ENCODE measurements at places on chromosomes 1 and 21.

GRCh38 chr1:168348146-168348709 is 67.6 kb downstream of the TBX19 start:
- peak; percentile 55 for DNase-seq

DNA sequence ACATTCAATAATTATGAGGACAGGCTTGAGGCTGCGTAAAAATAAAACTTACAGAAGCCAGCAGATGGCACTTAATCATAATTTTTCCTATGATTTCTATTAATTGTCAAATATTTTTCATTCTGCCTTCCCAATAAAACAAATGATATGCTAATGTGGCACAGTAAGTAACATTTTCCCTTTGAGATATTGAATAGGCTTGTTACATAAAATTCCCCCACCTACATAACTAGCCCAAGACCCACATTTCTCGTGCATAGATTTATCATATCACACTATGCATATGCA is 55.4 kb upstream of the PTGFRN start:
- DNase-seq, result no peak

DNA sequence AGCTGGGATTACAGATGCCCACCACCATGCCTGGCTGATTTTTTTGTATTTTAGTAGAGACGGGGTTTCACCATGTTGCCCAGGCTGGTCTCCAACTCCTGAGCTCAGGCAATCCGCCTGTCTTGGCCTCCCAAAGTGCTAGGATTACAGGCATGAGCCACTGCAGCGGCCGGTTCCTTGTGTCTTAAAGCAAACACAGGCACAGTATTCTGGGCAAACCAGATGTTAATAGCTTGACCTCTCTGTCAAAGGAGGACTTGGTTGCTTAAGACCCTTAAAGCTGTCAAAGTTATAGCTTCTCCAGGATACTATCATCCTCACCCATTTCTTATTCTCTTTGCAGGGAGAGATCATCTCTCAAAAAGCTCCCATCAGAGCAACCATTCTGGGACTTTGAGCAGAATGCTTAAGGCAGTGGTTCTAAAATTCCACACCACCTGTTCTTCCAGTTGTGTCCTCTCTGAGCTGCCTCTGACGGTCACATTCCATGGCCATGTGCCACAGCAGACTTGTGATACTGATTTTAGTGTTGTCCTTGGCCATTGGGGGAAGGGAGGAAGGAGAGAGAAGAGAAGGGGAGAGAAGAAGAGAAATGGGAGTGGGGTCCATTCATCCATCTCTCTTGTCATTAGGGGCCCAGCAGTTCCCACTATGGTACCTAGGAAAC is 81.8 kb downstream of the PBX1 start:
- no peak for DNase-seq

- DNase-seq, result no peak
Measured at GRCh38 chr1:78658901-78659300, 9.3 kb downstream of the IFI44 start.

GRCh38 chr1:65230731-65231481 is 78.4 kb upstream of the DNAJC6 start:
- DNase-seq, result peak; percentile 82

DNA sequence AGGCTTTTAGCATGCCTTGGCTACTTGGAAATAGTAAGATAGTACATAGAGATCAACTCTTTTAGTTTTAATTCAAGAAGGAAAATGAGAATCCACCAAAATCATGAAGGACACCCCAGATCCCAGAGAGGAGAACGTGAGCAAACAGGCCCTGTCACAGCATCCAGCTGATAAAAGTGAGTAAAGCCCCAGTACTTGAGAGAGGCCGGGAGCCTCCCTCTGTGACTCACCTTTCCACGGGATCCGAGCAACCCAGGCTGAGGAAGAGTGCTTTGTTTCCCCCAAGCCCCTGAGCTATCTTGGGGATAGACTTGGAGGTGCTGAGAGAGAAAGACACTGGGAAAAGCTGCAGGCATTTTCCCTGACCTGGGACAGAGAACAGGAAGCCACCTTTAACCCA is 238.6 kb downstream of the DUSP10 start:
- DNase-seq, result no peak

DNA sequence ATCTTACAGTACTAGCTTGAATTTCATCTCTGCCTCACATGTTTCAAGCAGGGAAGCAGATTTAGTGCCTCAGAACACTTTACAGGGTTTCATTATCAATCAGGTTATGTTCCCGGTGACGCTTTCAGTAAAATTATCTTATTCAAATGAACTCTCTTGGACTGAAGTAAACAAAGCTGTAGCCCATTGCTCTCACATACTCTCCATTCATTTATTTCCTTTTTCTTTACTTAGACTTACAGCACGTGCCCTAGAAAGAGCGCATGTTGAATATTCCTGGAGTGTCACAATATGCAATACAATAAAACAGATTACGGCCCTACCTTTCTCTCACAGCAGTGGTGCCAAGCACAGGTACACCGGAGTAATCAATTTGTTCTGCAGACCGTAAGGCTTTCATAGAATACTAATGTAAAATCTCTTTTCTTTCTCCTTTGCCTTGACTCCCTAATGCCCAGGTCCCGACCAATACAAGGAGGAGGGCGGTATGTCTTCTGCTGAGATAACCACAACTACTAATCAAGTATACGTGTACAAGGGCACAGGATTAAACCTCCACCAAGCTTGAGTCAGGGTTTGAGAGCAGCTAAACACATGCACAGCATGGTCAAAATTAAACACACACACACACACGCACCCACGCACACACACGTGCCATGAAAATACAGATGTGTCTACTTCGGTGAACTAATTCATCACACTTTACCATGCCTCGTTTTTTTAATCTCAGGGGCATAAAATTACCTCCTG is 62.8 kb downstream of the NRIP1 start:
- no peak for DNase-seq

- peak; percentile 47 for DNase-seq
Measured at GRCh38 chr1:64246294-64246917, 43.0 kb downstream of the UBE2U start.

GRCh38 chr1:184035719-184036516 is 1.6 kb downstream of the COLGALT2 start:
- no peak for DNase-seq

GRCh38 chr1:68197891-68198290 is 34.4 kb downstream of the WLS start:
- no peak for DNase-seq

DNA sequence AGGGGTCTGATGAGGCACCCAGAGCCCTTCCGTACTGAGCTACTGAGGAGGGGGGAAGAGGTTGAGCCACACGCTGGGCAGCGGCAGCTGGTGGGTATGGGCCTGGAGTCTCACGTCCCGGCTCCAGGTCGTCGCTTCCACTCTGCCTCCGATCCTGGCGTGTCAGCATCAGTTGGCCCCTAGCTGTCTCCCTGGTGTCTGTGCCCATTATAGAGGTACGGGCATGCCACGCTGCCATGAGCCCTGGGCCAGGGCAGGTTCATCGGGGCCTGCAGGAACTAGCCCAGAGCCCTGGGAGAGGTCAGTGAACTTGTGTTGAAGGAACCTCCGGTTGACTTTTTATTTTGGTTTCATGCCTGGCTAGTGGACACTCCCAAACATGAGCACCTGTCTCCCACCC is 18.2 kb downstream of the COQ8A start:
- DNase-seq, result no peak

GRCh38 chr1:226107471-226108460 is 45.2 kb downstream of the H3-3A start:
- DNase-seq, result no peak

- DNase-seq, result no peak
Measured at GRCh38 chr1:102884238-102884637, 224.1 kb downstream of the COL11A1 start.

DNA sequence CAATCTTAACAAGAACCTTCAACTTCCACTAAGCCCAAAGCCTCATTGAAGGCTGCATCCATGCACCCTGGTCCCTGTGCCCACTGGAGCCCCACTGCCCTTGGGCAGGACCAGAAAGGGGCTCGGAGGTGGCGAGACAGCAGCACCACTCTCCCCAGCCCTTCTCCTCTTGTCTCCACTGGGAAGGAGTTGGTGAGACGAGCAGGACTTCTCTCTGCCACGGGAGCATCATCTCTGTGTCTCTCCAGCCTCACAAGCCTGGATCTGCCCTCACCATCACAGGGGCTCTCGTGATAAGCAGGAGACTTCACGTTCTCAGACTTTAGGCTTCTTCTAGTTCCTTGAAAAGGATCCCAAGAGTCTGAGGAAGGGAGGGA is 7.2 kb upstream of the ETV3L start:
- no peak for DNase-seq

DNA sequence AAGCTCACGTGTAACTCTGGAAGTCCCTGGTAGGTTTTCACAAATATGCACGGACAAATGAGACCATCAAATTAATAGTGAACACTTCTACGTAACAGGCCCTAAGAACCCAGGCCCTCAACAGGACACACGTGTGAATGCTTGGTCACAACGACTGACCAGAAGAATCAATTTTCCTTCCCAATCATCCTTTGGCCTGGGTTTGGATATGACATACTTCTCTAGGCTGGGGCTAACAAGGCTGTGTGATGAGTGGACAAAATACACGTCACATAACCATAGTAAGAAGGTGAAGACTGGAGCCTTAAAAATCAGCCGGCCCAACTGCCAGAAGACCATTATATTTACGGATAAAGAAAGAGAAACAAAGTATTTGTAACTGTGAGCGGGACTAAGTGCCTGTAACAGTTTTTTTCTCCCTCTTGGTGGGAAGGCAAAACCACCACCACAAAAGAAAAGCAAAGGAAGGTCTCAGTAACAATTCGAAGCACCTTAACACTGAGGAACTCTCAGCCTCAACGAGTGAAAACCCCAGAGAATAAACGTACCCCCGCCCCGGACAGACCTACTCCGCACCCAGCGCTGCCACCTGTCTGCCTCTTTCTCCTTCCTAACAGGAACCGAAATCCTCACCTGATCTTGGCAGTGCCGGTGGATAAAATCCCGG is 450 bp downstream of the SDE2 start:
- peak; percentile 66 for DNase-seq

DNA sequence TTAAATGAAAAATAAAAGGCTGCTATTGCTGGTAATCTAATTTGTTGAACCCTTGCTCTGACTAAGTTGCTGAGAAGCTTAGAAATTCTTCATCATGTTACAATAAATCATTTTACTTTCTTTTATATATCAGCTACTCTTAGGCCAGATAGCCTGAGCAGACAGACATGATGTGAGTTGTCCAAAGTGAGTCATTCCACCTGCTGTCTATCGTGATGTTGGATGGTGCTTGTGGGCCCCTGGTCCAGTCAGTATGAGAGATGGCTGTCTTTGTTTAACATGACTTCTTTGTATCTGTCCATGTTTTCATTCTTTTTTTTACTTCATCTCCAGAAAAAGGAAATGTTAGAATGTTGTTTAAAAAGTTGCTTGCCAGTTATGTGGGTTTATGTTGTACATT is 188.8 kb downstream of the ADGRL2 start:
- DNase-seq, result no peak

- DNase-seq, result no peak
Measured at GRCh38 chr1:1347663-1348419, 1.4 kb downstream of the DVL1 start.

GRCh38 chr1:19477284-19478249 is 7.8 kb downstream of the CAPZB start:
- no peak for DNase-seq

DNA sequence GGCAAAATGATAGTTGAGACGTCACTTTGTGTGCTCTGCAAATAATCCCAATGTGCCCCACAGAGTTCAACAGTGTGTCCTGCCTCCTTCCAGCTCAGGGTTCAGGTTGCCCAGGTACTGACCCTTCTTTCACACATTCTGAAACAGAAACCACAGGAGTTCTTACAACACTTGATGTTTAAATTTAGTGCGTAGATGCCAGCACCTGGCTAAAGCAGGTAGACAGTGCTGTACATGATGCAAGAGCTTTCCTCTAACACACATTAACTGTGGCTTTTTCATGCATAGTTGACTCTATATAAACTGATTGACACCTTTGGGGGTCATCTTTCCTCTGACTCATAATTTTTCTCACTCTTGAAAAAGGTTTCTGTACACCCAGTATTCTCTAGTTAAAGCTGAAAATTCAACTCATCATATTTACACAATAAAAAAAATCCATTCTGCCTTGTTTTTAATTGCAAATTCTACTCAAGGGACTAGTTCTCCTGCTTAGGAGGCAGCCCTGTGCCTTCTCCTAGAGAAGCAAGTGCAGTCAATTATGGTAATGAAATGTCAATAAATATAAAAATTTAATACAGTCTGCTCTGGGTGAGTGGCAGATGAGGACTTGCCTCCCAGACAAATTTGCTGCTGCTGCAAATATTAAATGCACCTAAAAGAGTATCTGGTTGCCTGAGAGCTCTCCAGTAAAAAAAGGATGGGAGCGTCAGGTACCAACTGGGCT is 91.4 kb downstream of the NR5A2 start:
- DNase-seq, result no peak

GRCh38 chr1:16905868-16906702 is 10.3 kb downstream of the RNU1-2 start:
- DNase-seq, result no peak

DNA sequence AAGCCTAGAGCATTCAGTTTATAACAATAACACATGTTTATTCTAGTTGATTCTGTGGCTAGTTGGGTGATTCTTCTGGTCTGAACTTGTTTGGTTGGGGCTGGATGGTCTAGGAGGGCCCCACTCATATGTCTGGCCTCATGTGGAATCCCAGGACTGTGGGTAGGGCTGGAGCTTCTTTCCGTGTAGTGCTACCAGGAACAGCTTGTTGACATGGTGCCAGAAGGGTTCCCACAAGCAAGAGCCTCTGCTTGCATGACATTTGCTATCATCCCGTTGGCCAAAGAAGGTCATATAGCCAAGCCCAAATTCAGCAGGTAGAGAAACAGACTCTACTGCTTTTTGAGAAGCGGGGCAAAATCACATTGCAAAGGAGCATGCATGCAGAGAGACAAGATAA is 67.6 kb upstream of the PPP2R5A start:
- DNase-seq, result no peak

- DNase-seq, result no peak
Measured at GRCh38 chr1:3838788-3839187, 18.2 kb downstream of the CEP104 start.

GRCh38 chr21:44019568-44019958 is 7.5 kb downstream of the TRAPPC10 start:
- no peak for DNase-seq

DNA sequence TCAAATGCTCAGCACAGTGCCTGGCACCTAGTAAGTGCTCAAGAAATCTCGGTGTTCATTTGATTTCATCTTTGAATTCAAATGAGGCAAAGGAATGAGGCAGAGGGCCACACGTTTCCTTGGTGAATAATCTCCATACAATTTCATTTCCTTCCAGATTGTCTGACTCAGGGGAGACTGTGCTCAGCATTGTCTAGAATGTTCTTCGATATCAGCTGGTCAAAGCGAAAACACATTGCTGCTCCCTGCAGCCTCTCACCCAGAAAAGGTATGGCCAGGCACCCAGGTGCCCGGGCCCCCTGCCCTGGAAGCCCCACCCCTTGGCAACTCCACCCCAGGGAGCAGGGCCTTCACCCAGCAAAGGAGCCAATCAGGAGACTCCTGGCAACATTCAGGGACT is 55.8 kb downstream of the FBXO2 start:
- no peak for DNase-seq

GRCh38 chr1:33004613-33005012 is 32.1 kb downstream of the AK2 start:
- no peak for DNase-seq

GRCh38 chr1:16418823-16419425 is 18.3 kb downstream of the SPATA21 start:
- DNase-seq, result no peak

Measured in hematopoietic multipotent progenitor cell treated with erythropoietin and hydrocortisone succinate and interleukin-3 and kit ligand, for 15 days (in vitro differentiated cells).